GM18507 (cell line): ENCODE measurements at places on chromosomes 11 and 22.

DNA sequence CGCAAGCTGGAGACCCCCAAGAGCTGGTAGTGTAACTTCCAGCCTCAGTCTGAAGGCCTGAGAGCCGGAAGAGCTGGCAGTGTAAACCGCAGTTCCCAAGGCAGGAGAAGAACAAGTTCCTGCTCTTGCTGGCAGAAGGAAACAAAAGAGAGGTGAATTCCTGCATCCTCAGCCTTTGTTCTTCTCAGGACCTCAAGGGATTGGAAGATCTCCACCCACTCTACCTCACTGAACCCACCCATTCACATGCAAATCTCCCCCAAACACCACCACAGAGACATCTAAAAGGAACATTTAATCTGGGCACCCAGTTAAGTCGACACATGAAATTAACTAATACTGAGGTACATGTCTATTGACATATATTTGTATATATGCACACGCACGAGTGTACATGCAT is 1310.3 kb downstream of the TBC1D22A start:
- no peak for DNase-seq

- no peak for DNase-seq
Measured at GRCh38 chr11:34623463-34623862, 2.6 kb downstream of the EHF start.

DNA sequence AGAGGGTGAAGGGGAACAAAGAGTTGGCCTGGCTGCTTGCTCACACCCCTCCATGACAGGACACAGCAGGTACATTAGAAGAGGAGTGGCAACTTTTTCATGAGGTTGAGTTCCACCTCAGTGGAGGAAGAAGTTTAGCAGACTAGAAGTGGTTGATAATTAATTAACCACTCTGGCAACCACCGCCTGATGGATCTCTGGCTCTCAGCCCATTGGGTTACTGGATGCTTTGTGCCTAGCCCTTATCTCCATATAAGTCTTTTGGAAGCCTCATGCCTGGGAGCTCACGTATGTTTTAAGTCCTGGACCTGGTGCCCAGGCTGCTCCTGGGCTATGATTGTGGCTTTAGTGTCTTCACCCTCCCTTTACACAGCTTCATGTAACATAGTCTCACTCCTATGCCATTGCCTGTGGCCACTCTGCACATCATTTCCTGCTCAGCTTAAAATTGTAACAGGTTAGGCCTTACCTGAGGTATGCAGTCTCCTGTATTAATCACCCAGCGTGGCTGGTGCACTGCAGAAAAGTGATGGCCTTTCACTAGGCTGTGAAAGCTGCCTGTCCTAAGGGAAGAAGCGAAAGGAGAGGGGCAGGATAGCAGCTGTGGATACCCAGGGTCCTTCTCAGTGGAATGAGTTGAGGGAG is 72.7 kb upstream of the CRTAM start:
- no peak for DNase-seq

DNA sequence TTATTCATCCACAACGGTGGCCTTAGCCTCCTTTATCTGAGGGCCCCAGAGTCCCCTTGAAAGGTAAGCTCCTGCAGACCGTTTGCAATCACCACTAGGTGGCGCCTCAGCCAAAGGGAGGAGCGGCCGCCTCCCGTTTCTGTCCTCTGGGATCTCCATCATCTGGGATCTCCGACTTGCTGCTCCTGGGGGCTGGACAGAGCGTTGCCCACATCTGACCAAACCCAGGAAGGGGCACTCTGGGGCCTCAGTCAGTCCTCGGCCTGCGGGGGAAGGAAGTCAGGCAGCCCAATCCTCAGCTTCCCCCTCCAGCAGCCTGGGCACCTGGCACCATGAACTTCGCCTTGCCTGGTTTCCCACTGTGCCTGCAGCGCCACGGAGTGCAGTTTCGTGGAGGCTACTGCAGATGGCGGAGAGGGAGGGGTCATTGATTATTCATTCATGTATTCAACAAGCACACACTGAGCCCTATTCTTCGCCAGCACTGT is 23.5 kb downstream of the TP53I11 start:
- DNase-seq = peak; percentile 36

DNA sequence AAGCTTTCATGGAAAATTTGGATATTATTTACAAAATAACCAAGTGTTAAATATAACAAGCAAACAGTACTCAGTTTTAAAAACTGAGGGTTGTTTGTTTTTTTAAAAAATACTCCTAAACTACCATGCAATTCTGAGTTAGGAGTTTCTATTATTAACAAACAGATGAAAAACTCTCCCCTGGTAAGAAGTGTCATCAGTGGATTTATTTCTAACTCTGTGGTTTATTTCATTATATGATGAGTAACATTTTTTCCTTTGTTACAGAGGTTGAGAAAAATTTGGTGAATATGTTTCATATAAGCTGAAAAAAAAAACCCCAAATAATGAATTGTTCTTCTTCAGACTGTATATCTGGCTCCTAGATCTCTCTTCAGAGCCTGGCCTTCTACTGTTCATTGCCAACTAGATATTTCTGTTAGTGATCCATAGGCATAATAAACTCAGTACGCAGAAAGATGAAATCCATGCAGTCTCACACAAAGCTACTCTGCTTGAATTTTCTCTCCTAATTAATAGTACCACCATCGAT is 29.4 kb upstream of the PDE3B start:
- DNase-seq = no peak

GRCh38 chr11:2256951-2257700 is 13.3 kb downstream of the ASCL2 start:
- DNase-seq = no peak

DNA sequence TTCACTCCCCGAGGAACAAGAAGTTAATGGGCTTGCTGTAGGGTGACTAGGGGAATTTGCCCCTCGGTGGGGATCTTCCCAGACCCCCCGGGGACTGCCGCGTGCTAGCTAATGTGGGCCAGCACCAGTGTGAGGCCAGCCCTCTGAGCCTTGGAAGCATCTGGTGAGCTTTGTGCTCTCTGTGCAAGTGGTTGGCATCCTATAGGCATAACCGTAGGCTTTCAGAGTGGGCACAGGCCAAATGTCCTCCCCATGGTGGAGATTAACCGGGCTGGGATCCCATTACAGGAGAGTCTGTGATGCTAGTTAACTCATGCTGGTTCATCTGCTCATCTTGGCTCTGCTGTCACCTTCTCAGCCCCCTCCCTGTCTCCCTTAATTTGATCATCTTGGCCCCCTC is 125.7 kb downstream of the TRIM29 start:
- no peak for DNase-seq

DNA sequence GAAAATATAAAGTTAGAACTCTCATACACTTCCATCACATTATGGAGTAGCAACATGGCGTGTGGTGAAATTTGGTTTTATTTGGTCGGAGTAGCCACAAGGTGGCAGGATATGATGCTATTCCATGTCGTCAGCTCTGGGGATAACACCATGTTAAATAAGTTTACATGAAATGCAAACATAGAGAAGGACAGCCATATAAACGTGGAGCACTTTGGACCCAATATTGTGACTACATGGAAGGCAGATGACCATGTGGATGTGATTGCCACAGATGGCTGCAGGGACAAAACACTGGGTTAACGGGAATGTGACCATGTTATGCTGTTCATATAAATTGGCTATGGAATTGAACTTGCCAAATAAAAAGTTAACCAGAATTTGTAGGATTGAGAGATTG is 21.0 kb downstream of the OR5M11 start:
- DNase-seq = no peak

GRCh38 chr22:26483043-26483438 is 542 bp downstream of the HPS4 start:
- no peak for DNase-seq

DNA sequence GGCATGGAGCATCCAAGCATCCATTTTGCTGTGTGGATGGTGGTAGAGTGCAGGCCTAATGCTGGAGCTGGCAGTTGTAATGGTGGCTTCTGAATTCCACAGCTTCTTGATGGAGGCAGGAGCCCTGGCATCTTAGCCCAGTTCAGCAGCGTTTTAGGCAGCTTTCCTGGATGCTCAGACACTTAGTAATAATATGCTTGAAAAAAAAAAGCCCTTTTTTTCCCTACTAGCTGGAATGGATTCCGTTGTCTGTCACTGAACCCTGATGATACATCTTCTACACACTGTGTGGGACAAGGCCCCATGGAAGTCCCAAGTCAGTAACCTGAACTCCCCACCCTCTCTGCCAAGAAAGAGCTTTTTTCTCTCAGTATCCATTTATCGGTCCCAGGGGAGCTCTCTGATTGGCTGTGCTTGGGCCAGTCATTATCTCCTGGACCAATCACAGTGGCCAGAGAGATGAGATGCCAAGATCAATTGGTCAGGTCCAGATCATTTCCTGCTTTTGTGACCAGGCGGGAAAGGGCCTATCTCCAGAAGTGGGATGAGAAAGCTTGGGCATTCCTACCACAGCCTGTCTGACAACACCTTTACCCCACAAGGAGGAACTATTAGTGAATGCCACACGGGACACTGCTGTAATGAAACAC is 34.2 kb downstream of the MCM5 start:
- DNase-seq = no peak

GRCh38 chr11:117337076-117337475 is 9.4 kb downstream of the CEP164 start:
- DNase-seq = no peak

DNA sequence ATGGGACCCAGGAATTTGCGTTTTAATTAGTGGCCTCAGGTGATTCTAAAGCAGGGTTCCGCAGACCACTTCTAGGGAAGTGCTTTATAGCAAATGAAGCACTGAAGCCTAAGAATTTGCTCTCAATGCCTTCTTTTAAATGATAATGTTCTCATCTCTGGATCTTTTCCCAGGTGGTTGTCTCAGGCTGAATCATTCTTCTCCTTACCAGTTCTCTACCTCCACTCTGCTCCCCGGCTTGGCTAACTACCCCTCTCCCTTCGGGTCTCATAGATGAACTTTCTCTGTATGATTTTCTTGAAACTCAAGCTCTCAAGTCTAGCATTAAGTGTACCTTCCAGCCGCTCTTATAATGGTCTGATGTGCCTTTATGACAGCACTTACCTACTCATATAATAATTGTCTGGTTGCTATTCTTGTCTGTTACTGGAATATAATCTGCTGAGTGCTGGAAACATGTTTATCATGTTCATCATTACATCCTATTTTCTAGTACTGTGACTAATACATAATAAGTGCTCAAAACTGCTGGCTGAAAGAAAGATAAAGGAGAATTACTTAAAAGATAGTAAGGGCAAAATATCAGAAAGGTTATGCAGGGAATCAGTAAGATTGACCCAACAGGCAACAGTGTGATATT is 195.9 kb upstream of the SESN3 start:
- no peak for DNase-seq

GRCh38 chr11:19458231-19458630 is 217.5 kb upstream of the E2F8 start:
- no peak for DNase-seq

GRCh38 chr11:39777035-39777434 is 1682.4 kb downstream of the LRRC4C start:
- DNase-seq = no peak

DNA sequence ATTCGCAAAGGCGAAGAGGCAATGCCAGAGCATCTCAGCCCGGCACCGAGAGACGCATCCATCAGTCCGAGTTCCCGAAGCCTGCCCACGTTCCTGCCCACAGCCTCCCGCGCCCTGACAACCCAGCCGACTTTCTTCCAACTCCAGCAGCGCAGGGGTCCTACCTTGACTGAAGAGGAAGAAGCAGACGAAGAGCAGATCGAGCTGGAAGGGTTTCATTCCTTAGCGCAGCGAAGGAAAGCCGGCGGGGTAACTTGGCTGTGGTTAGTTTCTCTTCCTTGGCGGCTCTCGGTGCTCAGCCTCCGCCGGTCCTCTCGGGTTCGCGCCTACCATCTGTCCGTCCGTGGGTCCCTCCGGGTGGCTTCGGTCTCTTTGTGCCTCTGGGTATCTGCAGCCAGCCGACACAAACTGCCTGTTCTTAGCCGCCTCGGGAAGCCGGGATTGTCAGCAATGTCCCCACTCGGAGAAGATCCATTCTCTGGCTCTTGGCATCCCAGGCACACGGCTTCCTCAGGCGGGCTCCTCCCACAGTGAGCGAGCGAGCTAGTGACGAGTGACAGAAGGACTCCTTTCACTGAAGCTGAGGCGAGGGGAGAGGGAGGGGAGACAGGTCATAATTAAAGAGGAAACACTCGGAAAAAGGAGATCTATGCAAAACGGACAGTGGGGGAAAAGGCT is at the start of gene KIRREL3:
TSS of gene KIRREL3 (minus strand) at position 480 of the 678 bp plus-strand sequence.
- DNase-seq = no peak

GRCh38 chr22:25182131-25183110 is 17.2 kb upstream of the CRYBB3 start:
- no peak for DNase-seq

DNA sequence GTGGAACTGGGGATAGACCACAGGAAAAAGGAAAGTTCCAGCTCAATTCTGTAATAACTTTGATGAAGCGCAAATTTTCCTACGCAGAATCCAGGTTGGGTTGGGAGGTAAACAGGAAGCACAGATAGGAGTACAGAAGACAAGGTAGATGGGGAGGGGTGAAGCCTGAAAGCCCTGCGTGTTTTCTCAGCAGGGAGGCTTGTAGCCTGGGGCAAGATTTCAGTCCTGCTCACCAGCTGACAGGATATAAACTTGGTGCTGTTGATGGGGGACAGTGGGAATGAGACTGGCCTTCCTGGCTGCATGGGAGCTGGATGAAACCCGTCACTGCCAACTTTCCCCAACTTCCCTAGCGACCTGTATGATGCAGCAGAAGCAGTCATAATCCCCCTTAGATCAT is 114.9 kb downstream of the ARHGAP32 start:
- DNase-seq = no peak

DNA sequence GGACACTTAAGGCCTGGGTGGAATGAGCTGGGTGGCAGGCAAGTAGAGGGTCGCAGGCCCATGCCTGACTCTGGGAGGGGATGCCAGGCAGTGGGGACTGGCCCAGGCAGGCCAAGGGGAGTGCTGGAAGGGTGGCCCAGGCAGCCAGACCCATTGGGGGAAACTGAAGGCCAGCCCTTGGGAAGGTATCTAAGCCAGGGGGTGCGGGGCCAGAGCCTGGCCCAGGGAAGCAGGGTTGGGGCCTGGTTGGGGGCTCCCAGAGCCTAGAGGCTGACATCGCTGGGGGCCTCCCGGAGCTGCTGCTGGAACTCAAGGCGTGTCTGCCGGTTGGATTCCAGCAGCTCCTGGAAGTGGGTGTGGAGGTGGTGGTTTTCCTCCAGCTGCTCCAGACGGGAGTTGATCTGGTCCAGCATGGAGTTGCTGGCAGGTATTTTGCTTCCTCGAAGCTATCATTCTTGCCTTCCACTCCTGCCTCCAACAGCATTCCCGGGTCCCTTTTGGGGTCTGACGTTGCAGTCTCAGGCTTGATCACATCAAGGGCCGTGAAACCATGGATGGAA is 35.3 kb upstream of the XBP1 start:
- no peak for DNase-seq

- no peak for DNase-seq
Measured at GRCh38 chr11:79200398-79201070, 240.3 kb downstream of the TENM4 start.

DNA sequence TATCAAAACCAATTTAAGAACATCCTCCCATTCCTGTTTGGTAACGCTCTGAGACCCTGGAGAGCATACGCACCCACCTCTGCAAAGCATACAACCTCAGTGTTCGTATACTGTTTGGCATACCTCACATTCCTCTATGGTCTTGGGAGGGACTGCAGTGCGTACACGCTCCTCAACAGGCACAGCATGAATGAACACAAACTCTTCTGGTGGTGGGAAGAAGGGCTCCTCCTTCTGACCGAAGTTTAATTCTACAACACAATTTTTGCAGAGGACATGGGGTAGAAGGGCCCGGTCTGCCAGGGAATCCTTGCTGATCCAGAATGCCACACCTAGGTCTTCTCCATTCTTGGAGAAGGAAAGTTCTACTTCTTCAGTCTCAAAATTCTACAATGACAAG is 5.3 kb downstream of the HNRNPUL2 start:
- no peak for DNase-seq
